ENCODE measurements at places on chromosomes 13 and 19.

DNA sequence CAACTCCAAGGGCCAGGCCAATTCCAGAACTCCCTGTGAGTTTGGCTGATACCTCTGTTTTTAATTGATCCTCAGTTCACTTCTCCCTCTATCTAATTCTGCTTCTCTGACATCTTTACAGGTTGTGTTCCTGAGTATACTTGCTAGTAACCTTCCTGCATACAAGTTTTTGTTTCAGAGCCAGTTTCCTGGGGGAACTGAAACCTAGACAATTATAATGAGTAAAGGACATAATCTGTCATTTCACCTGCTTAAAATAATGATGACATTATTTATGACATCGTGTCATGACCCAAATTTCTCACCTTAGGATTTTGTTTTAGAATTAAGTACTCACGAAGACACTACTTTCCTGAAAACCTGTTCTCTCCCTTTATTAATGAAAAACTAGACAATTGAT lies 12.5 kb upstream of the MYCBP2 start:
- DNase-seq = no peak

DNA sequence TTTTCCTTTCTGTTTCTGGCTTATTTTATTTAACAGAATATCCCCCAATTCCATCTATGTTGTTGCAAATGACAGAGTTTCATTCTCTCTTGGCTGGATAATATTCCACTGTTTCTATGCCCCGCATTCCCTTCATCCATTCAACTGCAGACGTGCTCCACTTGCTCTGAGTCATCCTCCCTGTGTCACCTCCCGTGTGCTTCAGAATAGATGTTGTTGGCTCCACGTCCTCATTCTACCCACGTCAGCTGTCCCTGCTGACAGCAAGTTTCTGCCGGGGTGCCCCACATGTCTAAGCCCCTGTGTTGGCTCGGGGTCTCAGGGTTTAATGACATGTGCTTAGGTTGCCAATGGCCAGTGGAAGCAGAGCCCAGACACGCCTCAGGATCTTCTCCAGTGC lies 1041.0 kb downstream of the UQCRFS1 start:
- no peak for DNase-seq

GRCh38 chr19:14676762-14677161 lies 2.1 kb upstream of the ADGRE3 start:
- no peak for DNase-seq

- DNase-seq = no peak
These were observed 162.6 kb upstream of the SGCG start for GRCh38 chr13:23018143-23018542.

DNA sequence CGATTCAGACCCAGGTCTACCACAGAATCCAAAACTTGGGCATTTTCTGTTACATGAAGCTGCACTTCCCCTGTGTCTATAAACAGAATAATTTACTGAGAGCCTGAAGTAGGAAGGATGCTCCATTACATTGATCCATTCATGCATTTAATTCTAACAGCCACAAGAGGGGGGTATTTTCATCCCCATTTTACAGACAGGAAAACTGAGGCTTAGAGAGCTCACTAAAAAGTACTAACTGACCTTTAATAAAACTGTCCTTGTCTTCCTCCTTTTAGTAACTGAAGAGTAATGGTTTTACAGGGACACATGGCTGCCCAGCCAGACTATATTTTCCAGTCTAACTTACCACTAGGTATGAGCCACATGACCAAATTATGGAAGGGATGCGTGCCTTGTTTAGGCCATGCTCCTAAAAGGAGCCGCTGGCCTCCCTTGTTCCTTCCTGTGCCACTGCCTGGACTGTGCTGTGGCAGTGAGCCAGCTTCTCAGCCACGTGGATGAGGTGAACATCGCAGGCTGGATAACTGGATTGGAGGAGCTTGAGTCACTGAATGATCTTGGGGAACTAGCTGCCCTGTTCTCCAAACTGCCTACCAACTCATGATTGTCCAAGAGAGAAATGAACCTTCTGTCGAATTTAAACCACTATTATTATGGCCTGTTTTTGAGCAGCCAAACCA lies 108.3 kb downstream of the DOCK9 start:
- peak; percentile 35 for DNase-seq

GRCh38 chr13:40984668-40985366 lies 34.3 kb downstream of the ELF1 start:
- no peak for DNase-seq

DNA sequence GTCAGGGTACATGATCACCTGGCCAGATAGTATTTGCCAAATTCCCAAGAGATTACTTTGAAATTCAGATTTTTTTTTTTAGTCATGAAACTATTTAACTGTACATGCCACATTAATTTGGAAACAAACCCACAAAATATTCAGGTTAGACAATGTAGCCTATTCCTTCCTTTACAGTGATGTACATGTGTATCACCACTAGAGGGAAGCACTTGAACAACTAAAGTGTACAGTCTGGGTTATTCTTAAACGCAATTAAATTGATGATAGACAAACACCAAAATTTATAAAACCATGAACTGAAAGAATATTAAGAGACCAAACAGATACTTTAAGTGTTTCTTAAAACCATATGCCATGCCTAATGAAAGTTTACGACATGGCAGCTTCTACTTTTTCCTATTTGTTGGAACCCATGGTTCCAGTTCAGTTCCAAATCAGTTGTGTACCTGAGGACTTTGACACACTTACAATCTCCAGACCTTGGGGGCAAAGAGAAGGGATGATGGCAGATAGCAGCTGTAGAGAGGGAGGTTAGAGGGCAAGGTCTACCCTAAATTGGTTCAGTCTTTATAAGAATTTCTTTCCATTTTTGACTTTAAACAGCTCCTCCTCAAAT lies 52.8 kb downstream of the TNFSF13B start:
- peak; percentile 39 for DNase-seq

DNA sequence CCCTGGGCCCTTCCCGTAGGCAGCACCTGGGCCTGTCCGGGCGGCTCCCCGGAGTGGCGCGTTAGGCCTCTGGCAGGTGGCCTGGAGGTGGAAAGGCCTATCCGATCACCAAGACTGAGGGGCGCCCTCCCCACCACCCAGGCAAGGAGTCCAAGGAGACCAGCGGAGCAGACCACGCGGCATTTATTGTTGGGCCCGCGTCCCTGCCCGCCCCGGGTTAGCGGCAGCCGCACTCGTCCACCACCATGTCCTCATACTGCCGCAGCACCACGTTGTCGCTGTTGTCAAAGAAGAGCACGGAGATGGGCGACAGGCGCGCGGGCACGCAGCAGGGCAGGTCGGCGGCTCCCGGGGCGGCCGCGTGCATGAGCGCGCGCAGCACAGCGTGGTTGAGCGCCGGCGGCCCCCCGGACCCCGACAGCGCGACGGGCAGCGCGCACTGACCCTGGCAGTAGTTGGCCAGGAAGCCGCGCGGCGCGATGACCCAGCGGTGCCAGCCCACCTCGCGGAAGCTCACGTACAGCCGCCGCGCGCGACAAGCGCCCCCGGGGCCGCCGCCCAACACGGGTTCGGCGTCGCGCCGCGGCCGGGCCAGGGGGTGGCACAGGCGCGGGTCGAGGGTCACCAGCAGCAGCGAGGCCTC lies 27.5 kb downstream of the CERS1 start:
- no peak for DNase-seq

DNA sequence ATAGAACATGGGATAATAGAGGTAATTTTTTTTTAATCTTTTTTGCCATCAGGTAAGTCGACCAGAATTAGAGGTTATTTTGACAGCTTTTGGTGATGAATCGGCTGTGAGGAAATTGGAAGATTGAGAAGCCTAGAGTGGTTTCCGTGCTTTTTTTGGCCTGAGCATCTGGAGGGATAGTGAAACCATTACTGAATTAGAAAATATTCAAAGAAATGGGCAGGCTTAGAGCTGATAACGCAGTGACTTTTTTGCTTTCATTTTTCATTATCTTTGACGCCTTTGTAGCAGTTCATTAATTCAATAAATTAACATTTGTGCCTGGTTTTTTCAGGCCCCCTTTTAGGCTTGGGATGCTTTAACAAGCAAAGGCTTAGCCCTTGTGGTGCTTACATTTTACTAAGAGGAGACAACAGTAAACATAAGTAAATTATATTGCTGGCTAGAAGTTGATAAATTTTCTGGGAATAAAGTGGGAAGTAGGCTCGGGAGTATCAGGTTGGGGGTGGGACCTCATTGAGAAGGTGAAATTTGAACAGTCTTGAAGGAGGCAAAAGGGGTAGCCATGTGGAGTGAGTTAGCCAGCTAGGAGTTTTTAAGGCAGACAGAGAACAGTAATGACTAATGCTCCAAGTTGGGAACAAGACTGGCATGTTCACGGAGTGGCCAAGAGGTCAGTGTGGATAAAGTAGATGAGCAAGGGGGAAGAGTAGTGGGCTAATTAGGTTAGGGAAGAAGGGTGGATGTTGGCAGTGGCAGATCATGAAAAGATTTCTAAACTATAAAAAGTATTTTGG lies 36.5 kb downstream of the GTF2F2 start:
- DNase-seq = no peak

DNA sequence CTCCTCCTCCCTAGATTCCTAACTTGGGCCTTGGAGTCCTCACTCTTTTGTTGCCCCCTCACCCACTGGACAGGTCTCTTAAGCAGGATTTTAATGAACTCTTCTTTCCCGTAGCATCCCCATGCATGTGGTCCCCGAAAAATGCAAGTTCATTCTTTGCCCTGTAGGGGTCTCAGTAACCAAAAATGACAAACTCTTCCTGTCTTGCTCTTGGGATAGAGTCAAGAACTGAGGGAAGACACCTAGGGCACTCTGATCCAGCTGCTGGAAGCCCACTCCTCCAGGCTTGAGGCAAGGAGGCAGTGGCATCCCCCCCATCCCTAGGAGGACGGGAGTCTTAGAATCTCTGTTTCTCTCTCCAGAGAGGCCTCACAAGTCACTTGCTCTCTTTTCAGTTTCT lies 987.0 kb downstream of the DIAPH3 start:
- peak; percentile 18 for DNase-seq

GRCh38 chr19:15253061-15253460 lies 20.8 kb upstream of the EPHX3 start:
- DNase-seq = no peak

DNA sequence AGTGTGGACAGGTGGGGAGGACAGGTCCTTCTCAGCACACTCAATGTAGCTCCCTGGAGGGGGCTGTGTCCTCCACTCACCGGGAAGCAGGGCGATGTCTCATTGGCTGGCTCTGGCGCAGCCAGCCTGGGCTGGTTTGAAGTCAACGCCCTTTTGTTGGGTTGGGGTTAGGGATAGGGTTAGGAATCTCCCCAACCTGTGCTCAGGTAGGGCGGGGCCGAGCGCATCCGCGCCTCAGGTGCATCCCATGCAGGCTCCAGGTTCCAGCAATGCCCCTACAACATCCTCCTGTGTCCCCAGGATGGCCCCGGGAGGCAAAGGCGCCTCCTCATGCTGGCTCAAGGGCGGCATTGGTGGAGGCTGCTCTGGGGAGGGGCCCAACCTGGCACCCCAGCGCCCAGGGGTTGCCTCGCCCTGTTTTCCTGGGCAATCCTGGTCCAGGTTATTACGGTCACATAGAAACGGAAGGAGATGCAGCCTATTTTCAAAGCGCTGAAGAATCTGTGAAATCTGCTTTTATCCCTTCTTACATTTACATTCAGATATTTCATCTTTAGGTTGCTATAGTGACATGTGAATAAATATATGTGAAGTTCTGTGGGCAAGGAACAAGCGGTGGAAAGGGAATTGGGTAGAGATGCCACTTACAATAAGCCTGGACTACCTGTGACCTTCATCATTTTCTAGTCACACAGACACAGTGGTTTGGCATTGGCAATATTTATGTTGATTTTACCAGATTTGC lies 74.3 kb downstream of the TM9SF2 start:
- DNase-seq = no peak

- DNase-seq = no peak
These were observed 10.1 kb upstream of the PRKD2 start for GRCh38 chr19:46726971-46727501.

DNA sequence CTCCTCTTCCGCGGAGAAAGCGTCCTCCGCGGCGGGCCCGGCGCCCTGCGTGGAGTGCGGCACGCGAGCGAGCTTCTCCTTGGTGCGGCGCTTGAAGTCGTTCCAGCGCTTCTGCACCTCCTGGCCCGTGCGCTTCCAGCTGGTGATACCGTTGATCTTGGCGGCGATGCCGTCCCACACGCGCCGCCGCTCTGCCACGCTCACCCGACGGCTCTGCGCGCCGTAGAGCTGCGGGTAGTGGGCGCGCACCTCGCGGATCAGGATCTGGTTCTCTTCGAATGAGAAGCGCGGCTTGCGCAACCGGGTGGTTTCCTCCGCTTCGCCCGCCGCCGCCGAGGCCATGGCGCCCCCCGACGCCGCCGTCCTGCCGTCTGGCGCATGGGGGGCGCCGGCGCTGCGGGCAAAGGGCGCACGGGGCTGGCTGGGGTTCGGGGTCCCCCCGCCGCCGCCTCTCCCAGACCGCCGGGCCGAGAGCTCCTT lies 941 bp downstream of the MYPOP start:
- no peak for DNase-seq

GRCh38 chr13:100392709-100393630 lies 195.6 kb downstream of the GGACT start:
- DNase-seq = peak; percentile 37

GRCh38 chr19:53308339-53308811 lies 25.2 kb upstream of the ZNF845 start:
- no peak for DNase-seq

DNA sequence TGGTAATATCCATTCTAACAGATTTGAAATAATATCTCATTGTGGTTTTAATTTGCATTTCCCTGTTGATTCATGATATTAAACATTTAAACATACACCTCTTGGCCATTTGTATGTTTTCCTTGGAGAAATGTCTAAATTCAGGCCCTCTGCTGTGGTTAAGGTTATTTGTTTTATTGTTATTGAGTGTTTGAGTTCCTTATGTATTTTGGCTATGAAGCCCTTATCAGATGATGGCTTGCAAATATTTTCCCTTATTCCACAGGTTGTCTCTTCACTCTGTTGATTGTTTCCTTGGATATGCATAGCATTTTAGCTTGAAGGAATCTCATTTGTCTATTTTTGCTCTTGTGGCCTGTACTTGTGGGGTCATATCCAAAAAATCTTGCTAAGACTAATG lies 303.6 kb downstream of the GPC5 start:
- DNase-seq = no peak

GRCh38 chr13:109700176-109700575 lies 86.2 kb downstream of the IRS2 start:
- peak; percentile 89 for DNase-seq

- DNase-seq = no peak
These were observed 53.9 kb upstream of the CEACAM21 start for GRCh38 chr19:41521931-41522555.

GRCh38 chr19:46481947-46482346 lies 10.6 kb upstream of the PNMA8A start:
- DNase-seq = no peak

DNA sequence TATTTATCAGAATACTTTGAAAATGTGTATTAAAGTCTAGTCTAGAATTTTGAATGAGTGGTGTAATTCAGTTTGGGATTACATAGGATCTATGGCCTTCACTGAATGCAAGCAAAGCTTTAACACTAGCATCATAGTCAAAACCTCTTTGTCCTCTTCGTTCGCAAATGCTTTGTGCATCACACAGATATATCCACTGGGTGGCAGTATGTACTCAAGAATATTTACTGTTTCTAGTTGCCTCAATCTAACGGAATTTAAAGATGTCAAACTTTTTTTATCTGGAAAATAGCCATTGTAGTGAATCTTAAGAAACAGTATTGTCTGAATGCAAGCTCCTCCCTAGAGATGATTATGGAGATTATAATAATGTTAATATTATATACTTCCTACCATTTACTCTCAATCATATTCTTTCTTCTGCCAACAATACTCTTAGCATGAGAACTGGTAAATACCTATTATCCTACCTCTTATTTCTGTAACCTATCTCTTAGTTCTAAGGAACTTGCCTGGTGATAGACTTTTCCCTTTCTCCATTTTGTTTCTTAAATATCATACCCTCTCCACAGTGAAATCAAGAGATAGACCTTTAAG lies 25.8 kb downstream of the LACC1 start:
- peak; percentile 60 for DNase-seq
